Naive B cell (primary cell): ENCODE measurements at places on chromosomes 3 and 15.
A peak's percentile ranks its signal among the peaks of the same experiment; 100 is the strongest.

- DNase-seq, result no peak
- H3K4me3 ChIP-seq, result peak overlapping the region; percentile 67
- H3K36me3 ChIP-seq, result no peaks in the 10 kb centered on the region
- H3K4me1 ChIP-seq, result peaks cover 39% of the 10 kb centered on the region
- H3K27me3 ChIP-seq, result no peaks in the 10 kb centered on the region
- peak overlapping the region; percentile 91 for H3K27ac ChIP-seq
Observed at GRCh38 chr3:45631486-45631885, 36.9 kb downstream of the LIMD1 start.

GRCh38 chr15:98668566-98669308 is 20.4 kb downstream of the IGF1R start:
- H3K4me3 ChIP-seq, result no peak overlapping the region
- H3K4me1 ChIP-seq, result peaks cover 6% of the 10 kb centered on the region
- H3K36me3 ChIP-seq, result no peaks in the 10 kb centered on the region

DNA sequence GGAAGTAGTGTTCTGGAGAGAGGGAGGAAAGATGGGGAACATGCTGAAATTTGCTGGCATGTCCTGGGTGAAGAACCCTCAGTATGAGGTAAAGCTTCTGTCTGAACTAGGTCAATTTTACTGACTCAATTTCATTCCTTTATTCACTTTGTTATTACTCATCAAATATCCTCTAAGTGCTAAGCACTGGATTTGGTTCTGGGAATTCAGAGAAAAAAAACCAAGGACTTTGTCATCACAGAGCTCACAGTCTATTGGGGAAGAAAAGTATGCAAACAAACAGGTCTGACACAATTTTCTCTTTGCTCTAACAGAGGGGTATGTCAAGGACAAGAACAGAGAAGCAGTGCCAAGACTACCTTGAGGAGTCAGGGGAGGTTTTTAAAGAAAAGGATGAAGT is 68.0 kb downstream of the TFG start:
- no peaks in the 10 kb centered on the region for H3K4me1 ChIP-seq
- H3K27ac ChIP-seq, result no peak overlapping the region
- no peak for DNase-seq
- no peak overlapping the region for H3K4me3 ChIP-seq
- no peaks in the 10 kb centered on the region for H3K27me3 ChIP-seq

DNA sequence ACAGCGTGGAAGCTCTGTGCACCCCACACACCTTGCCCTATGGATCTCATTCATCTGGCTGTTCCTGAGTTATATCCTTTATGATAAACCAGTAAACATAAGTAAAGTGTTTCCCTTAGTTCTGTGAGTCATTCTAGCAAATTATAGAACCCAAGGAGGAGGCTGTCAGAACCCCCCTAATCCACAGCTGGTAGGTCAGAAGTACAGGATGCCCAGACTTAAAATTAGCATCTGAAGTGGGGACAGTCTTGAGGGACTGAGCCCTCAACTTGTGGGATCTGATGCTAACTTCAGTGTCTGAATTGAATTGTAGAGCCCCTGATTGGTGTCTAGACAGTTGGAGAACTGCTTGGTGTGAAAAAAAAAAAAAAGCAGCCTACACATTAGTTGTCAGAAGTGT is 75.1 kb downstream of the B3GNT5 start:
- H3K27me3 ChIP-seq, result peaks cover 11% of the 10 kb centered on the region
- no peak overlapping the region for H3K27ac ChIP-seq
- no peaks in the 10 kb centered on the region for H3K4me1 ChIP-seq
- no peak for DNase-seq
- no peak overlapping the region for H3K4me3 ChIP-seq

DNA sequence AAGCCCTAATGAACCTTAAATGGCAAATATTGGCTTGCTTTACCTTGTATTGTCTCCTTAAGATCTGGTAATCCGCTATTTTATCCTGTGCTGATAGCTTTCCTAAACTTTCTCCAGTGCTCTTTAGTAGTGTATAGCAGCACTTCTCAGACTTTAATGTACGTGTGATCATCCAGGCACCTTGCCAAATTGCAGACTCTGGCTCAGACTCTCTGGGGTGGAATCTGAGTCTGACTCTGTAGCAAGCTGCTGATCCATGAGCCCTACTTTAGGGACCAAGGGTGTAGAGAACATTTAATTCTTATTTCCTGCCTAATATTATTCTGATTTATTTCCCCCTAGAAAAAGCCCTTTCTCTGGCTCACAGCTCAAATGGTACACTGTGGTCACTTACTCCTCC is 518.8 kb upstream of the ZNF385D start:
- DNase-seq, result no peak

DNA sequence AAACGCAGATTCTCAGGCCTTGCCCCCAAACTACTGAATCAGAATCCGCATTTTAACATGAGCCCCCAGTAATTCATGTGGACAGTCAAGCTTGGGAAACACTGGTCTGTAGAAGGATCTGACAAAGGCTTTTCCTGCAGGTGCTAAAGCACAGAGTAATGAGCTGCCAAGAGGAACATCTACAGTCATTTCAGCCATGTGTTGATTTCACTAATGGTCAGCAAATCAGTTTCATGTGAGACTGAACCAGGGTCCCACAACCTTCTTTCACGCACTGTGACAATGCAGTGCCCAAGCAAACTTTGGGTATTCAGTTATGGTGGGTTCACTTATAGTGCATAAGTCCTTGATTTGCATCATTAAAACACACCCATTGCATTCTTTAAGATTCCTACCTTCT is 237.6 kb downstream of the TUSC7 start:
- H3K4me1 ChIP-seq, result no peaks in the 10 kb centered on the region
- no peak overlapping the region for H3K27ac ChIP-seq
- H3K4me3 ChIP-seq, result no peak overlapping the region
- no peaks in the 10 kb centered on the region for H3K36me3 ChIP-seq
- no peaks in the 10 kb centered on the region for H3K27me3 ChIP-seq

- H3K4me1 ChIP-seq, result no peaks in the 10 kb centered on the region
- no peak overlapping the region for H3K4me3 ChIP-seq
- no peaks in the 10 kb centered on the region for H3K36me3 ChIP-seq
- no peaks in the 10 kb centered on the region for H3K27me3 ChIP-seq
- DNase-seq, result no peak
- no peak overlapping the region for H3K27ac ChIP-seq
Observed at GRCh38 chr3:86801921-86802320, 189.0 kb downstream of the VGLL3 start.

DNA sequence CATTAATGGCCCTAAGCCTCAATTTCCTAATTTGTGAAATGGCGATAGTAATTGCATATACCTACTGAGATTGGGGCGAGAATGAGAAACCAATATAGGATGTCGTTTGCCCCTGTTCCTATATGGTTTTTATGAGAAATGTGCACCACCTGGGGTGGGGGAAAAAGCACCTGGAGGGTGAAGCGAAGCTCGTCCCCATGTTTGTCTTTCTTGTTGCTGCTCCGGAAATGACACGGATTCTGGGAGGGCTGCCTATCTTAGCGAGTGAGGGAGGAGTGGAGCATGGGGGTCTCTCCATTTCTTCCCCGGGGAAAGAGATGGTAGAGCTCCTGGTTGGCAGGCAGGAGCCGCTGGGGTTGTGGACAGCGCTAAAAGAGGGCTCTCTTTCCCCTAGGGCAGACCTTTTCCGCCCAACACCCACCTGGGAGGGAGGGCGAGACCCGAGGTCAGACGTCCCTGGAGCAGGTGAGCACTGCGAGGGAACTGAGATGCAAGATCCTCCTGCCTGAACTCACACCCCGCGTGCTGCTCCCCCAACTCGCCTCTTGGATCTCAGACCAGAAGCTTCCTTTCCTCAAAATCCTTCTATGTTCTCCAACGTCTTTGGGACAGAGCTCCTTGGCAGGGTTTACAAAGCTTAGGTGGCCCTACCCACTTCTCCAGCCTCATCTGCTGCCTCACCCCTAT is 5.6 kb upstream of the BAHD1 start:
- DNase-seq, result no peak
- peaks cover 23% of the 10 kb centered on the region for H3K27me3 ChIP-seq
- peaks cover 39% of the 10 kb centered on the region for H3K4me1 ChIP-seq
- H3K4me3 ChIP-seq, result peak overlapping the region; percentile 72

DNA sequence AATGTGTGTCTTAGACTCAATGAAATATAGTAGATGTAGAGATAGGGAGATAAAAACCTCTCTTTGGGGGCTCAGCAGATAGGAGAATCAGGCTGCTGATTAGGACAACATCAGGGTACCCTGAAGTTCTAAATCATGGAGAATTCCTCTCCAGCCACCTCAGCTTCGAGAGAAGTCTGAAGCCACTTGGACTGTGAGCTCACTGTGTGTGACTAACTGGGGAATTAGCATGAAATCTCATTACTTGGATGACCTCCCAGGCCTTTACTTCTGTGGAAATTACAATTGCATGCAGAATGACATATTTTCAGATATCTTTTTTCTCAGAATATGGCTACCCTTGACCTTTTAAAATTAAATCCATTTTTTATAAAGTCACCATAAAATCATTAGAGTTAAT is 128.0 kb upstream of the MRPL3 start:
- no peak overlapping the region for H3K27ac ChIP-seq
- H3K4me3 ChIP-seq, result no peak overlapping the region
- DNase-seq, result no peak
- no peaks in the 10 kb centered on the region for H3K4me1 ChIP-seq

DNA sequence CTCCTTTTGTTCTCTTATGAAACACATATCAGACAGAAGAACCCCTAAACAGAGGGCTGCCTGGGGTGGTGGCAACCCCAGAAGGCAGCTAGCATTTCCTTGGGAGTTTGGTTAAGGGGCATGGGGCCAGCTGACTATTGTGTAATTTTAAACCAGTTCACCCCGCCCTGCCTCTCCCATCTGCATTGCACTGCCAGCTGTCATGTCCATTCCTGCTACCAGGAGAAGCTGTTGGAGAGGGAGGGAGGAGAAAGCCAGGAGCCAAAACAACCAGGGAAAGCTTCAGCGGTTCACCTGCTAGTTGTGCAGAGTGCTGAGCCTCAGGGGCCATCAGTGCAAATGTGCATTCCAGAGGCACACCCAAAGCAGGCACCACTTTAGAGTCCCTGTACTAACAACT is 47.6 kb upstream of the ATP1B3 start:
- H3K36me3 ChIP-seq, result no peaks in the 10 kb centered on the region
- no peaks in the 10 kb centered on the region for H3K27me3 ChIP-seq
- H3K27ac ChIP-seq, result no peak overlapping the region
- no peak for DNase-seq
- H3K4me3 ChIP-seq, result no peak overlapping the region

- no peaks in the 10 kb centered on the region for H3K27me3 ChIP-seq
- H3K36me3 ChIP-seq, result peaks cover 21% of the 10 kb centered on the region
- no peak for DNase-seq
- no peaks in the 10 kb centered on the region for H3K4me1 ChIP-seq
- no peak overlapping the region for H3K27ac ChIP-seq
- H3K4me3 ChIP-seq, result no peak overlapping the region
Observed at GRCh38 chr3:128855569-128855968, 23.9 kb upstream of the ACAD9 start.

- H3K36me3 ChIP-seq, result no peaks in the 10 kb centered on the region
- no peak overlapping the region for H3K27ac ChIP-seq
- H3K4me1 ChIP-seq, result no peaks in the 10 kb centered on the region
- no peak overlapping the region for H3K4me3 ChIP-seq
- H3K27me3 ChIP-seq, result no peaks in the 10 kb centered on the region
Observed at GRCh38 chr15:47366884-47367283, 350.4 kb upstream of the SEMA6D start.
